Osteoblast (primary cell): ENCODE measurements at places on chromosomes 4 and X. TPM values are rescaled to one million over a fixed set of nuclear protein-coding genes. Genes with fewer than 3 reads are reported as not detected.
A peak's percentile ranks its signal among the peaks of the same experiment; 100 is the strongest.

- H3K36me3 ChIP-seq: no peaks in the 10 kb centered on the region
- H3K4me3 ChIP-seq: no peak overlapping the region
- H3K27me3 ChIP-seq: no peaks in the 10 kb centered on the region
- no peak overlapping the region for H3K27ac ChIP-seq
- DNase-seq: no peak
Measured at GRCh38 chrX:132266583-132267355, 47.5 kb upstream of the RAP2C start.

The ABLIM2 gene
- 0.29 and 0.36 TPM in 2 replicates for total RNA-seq

The HSD17B11 gene
- 46.9 and 49.6 TPM in 2 replicates for total RNA-seq

The CT45A5 gene
- not detected in 2 replicates for total RNA-seq

DNA sequence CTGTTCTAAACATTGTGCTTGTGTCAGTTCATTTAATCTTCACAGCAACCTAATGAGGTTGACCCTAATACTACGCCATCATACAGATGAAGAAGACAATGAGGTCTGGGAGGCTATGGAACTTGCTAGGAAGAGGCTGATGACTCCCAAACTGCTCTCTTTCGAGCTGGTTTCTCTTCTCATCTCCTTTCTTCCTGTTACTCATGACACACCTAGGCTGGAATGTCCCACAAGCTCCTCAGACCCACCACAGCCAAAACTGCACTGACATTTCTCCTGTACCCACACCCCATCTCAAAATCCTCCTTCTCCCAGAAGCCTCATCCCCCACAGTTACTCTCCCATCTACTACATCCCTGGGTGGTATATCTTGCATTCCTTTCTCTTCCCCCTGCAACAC is 27.4 kb upstream of the PJA1 start:
- no peak for DNase-seq
- H3K27ac ChIP-seq: no peak overlapping the region
- H3K27me3 ChIP-seq: peaks cover 53% of the 10 kb centered on the region
- no peaks in the 10 kb centered on the region for H3K36me3 ChIP-seq

DNA sequence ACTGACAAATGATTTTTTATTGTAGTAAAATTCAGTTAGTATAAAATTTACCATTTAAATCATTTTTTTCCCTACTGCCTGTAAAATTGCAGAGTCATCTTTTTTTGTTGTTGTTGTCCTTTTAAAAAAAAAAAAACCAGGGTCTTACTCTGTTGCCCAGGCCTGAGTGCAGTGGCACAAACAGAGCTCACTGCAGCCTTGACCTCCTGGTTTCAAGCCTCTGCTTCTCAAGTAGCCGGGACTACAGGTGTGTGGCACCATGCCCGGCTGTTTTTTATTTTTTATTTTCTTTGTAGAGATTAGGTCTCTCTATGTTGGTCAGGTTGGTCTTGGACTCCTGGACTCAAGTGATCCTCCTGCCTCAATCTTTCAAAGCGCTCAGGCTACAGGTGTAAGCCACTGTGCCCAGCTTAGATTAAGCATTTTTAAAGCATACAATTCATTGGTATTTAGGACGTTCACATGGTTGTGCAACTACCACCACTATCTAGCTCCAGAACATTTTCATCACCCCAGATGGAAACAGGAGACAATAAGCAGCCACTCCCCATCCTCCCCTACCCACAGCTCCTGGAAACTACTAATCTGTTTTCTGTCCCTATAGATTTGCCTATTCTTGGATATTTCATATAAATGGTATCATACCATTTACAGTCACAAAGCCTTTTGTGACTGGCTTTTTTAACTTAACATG is 59.7 kb upstream of the PGRMC2 start:
- peak overlapping the region; percentile 82 for H3K27ac ChIP-seq
- H3K4me1 ChIP-seq: peaks cover 23% of the 10 kb centered on the region
- no peak overlapping the region for H3K4me3 ChIP-seq
- H3K27me3 ChIP-seq: no peaks in the 10 kb centered on the region
- no peaks in the 10 kb centered on the region for H3K36me3 ChIP-seq

GRCh38 chrX:130625386-130625785 is 223.6 kb downstream of the RBMX2 start:
- H3K27me3 ChIP-seq: peaks cover 5% of the 10 kb centered on the region
- H3K4me1 ChIP-seq: no peaks in the 10 kb centered on the region
- no peak overlapping the region for H3K4me3 ChIP-seq

GRCh38 chrX:21632027-21632426 is 26.1 kb downstream of the KLHL34 start:
- H3K27me3 ChIP-seq: no peaks in the 10 kb centered on the region
- H3K4me3 ChIP-seq: no peak overlapping the region
- H3K27ac ChIP-seq: no peak overlapping the region

DNA sequence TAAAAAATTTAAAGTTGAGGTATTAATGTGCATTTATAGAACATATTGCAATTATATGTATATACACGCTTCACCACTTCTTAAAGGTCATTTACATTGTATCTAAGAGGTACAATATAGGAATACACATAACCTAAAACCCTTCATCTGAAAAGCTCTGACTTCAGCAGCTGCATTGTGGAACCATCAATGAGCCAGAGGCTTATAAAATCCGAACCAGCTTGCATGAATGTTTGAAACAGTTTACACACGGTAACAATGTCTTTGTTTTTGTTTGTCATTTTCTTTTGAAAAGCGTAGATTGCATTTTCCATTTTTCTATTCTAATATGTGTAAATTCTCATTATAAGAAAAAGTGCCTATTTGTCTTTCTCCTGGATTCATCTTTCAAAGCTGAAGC is 221.6 kb downstream of the DCLK2 start:
- H3K27ac ChIP-seq: no peak overlapping the region
- DNase-seq: no peak
- H3K27me3 ChIP-seq: no peaks in the 10 kb centered on the region
- no peak overlapping the region for H3K4me3 ChIP-seq
- H3K4me1 ChIP-seq: peaks cover 16% of the 10 kb centered on the region

DNA sequence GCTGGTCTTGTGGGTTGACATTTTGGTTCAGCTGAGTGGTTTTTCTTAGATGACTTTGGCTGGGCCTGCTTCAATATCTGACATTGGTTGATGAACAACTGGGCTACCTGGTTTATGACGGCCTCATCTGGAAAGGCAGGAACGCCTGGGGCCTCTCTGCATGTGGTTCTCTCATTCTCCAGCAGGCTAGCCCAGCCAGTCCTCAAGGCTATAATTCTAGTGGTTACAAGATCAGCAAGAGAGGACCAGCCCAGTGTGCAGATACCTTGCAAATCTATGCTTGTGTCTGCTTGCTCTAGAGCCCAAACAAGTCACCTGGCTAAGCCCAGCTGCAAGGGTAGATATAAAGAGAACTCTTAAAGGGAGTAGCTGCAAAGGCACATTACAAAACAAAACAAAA is 214.2 kb upstream of the PUDP start:
- no peaks in the 10 kb centered on the region for H3K36me3 ChIP-seq
- no peaks in the 10 kb centered on the region for H3K4me1 ChIP-seq
- H3K4me3 ChIP-seq: no peak overlapping the region
- H3K27ac ChIP-seq: no peak overlapping the region

The CYSLTR1 gene
- total RNA-seq: under 0.01 TPM in 1 of 2 replicates, not detected in the other

The CT47B1 gene
- total RNA-seq: not detected in 2 replicates

GRCh38 chr4:26858947-26859401 is 1.7 kb upstream of the STIM2 start:
- H3K4me1 ChIP-seq: peaks cover 26% of the 10 kb centered on the region
- no peaks in the 10 kb centered on the region for H3K27me3 ChIP-seq

DNA sequence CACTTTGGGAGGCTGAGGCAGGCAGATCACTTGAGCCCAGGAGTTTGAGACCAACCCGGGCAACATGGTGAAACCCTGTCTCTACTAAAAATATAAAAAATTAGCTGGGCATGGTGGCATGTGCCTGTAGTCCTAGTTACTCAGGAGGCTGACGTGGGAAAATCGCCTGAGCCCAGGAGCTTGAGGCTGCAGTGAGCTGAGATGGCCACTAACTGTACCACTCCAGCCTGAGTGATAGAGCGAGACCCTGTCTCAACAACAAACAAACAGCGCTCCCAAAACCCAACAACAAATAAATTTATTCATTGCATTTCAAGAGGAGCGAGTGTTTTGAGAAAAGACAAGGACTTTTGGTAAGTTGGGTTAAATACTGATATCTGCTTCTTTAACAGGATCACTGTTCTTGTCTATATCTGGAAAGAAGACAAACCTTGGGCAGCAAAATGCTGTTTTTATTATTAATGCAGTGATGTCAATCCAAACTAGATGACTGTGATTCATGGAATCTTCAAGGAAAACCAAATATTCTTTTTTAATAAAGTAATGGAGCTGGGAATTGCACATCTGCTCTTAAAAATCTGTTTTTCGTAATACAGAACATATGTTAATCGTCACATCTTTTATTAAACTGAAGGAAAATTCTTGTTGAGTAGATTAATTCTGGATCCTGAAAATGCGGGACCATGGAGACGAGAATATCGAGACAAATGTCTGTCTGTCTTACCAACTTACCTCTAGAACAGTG is 90.8 kb upstream of the LIMCH1 start:
- H3K4me3 ChIP-seq: no peak overlapping the region
- H3K27ac ChIP-seq: no peak overlapping the region
- no peaks in the 10 kb centered on the region for H3K27me3 ChIP-seq
- no peaks in the 10 kb centered on the region for H3K4me1 ChIP-seq

- no peaks in the 10 kb centered on the region for H3K36me3 ChIP-seq
- no peaks in the 10 kb centered on the region for H3K27me3 ChIP-seq
- no peak overlapping the region for H3K4me3 ChIP-seq
- DNase-seq: peak; percentile 58
- no peak overlapping the region for H3K27ac ChIP-seq
Measured at GRCh38 chrX:44462850-44463249, 79.8 kb downstream of the FUNDC1 start.

The SUPT20HL1 gene
- total RNA-seq: not detected in 2 replicates

The CXCL11 gene
- total RNA-seq: not detected in 2 replicates

DNA sequence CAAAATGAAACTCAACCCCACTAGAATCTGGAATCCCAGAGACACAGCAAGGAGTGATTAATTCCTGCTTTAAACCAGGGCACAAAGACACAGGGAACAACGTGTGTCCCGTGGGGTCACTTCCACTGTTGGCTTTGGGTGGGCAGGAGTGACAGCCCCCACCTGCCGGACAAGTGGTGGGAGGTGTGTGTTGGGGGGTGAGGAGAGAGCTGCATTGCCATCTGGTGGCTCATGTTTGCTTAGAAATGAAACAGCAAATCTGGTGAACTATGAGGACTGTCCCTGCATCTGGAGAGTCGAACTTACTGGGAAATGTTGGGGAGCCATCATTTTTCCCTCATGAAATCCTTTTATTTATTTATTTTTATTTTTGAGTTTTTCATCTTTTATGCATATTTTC is 75.9 kb upstream of the AFAP1 start:
- peak overlapping the region; percentile 61 for H3K4me3 ChIP-seq
- DNase-seq: peak; percentile 36
- no peaks in the 10 kb centered on the region for H3K36me3 ChIP-seq
- no peaks in the 10 kb centered on the region for H3K4me1 ChIP-seq

DNA sequence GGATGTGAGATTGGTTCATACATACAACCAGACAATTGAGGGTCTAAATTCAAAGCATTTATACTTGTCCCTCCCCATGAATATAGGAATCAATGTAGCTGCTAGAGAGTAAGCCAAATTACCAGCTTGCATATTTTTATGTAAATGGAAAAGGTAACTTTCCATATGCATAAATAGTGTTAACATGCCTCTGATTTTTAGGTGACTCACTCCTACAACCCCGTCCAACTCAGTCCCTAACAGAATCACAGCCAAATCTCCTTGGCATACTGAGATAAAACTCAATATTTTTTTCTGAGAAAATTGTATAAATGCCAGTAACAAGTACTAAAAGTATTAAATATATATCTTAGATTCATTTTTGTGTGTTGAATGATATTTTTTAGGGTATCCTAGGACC is 67.2 kb downstream of the INPP4B start:
- no peak for DNase-seq
- H3K27me3 ChIP-seq: no peaks in the 10 kb centered on the region
- no peaks in the 10 kb centered on the region for H3K36me3 ChIP-seq
- H3K4me1 ChIP-seq: peaks cover 19% of the 10 kb centered on the region

DNA sequence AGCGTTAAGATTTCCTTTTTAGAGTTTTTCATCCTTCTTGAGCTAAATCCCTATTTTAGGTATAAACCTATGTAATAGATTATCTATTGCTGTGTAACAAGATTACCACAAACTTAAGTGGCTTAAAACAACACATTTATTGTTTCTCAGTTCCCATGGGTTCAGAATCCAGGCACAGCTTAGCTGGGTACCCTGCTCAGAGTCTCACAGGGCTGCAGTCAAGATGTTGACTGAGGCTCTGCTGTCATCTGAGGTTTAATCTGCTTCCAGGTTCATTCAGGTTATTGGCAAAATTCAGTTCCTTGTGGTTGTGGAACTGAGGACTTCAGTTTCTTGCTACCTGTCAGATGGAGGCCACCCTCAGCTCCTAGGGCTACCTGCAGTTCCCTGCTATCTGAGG is 60.9 kb downstream of the GK start:
- H3K27ac ChIP-seq: no peak overlapping the region
- H3K4me3 ChIP-seq: no peak overlapping the region
- H3K4me1 ChIP-seq: no peaks in the 10 kb centered on the region
- DNase-seq: no peak
- no peaks in the 10 kb centered on the region for H3K36me3 ChIP-seq

The ETNPPL gene
- not detected in 2 replicates for total RNA-seq

DNA sequence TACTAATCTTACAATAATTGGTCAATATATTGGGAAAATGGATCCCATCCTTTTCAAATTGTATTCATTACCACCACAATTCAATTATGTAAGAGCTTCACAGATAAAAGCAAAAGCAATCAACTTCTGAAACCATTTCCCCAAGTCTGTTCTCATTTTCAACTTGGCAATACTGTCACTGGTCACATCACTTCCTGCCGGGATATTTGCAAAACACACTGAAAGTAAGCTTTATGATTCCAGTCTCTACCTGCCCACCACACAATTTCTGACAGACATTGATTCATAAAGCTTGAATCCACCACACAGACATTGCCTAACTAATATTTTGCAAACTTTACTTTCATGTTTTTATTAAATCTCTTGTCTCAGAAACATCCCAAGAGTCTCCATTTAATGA is 53.6 kb downstream of the LIN54 start:
- DNase-seq: no peak
- H3K36me3 ChIP-seq: peaks cover 6% of the 10 kb centered on the region
- no peak overlapping the region for H3K27ac ChIP-seq
- H3K27me3 ChIP-seq: no peaks in the 10 kb centered on the region

- no peaks in the 10 kb centered on the region for H3K4me1 ChIP-seq
- no peak overlapping the region for H3K27ac ChIP-seq
- no peaks in the 10 kb centered on the region for H3K27me3 ChIP-seq
- no peaks in the 10 kb centered on the region for H3K36me3 ChIP-seq
- DNase-seq: peak; percentile 35
- no peak overlapping the region for H3K4me3 ChIP-seq
Measured at GRCh38 chr4:71518283-71518989, 179.6 kb downstream of the SLC4A4 start.

GRCh38 chr4:37891260-37892159 is 626 bp downstream of the TBC1D1 start:
- H3K4me1 ChIP-seq: peaks cover 8% of the 10 kb centered on the region
- peak overlapping the region; percentile 81 for H3K4me3 ChIP-seq
- H3K36me3 ChIP-seq: no peaks in the 10 kb centered on the region
- H3K27me3 ChIP-seq: peaks cover 20% of the 10 kb centered on the region

- no peaks in the 10 kb centered on the region for H3K4me1 ChIP-seq
- H3K27me3 ChIP-seq: no peaks in the 10 kb centered on the region
- H3K4me3 ChIP-seq: no peak overlapping the region
- no peak overlapping the region for H3K27ac ChIP-seq
- DNase-seq: no peak
Measured at GRCh38 chr4:68401231-68401630, 46.0 kb upstream of the TMPRSS11E start.
